ENCODE measurements at places on chromosomes 1 and 21. TPM values are rescaled to one million over a fixed set of nuclear protein-coding genes. Genes with fewer than 3 reads are reported as not detected.

NBPF6 gene
- not detected for total RNA-seq

NPL gene
- total RNA-seq, result 3.9 TPM

S100B gene
- 3.5 TPM for total RNA-seq

TSPAN2 gene
- total RNA-seq, result 6.2 TPM

SLFNL1 gene
- 0.37 TPM for total RNA-seq

MATN1 gene
- total RNA-seq, result not detected

NFIA gene
- total RNA-seq, result 102 TPM

ARMH1 gene
- 0.92 TPM for total RNA-seq
